ENCODE measurements at places on chromosomes 16 and 17.

DNA sequence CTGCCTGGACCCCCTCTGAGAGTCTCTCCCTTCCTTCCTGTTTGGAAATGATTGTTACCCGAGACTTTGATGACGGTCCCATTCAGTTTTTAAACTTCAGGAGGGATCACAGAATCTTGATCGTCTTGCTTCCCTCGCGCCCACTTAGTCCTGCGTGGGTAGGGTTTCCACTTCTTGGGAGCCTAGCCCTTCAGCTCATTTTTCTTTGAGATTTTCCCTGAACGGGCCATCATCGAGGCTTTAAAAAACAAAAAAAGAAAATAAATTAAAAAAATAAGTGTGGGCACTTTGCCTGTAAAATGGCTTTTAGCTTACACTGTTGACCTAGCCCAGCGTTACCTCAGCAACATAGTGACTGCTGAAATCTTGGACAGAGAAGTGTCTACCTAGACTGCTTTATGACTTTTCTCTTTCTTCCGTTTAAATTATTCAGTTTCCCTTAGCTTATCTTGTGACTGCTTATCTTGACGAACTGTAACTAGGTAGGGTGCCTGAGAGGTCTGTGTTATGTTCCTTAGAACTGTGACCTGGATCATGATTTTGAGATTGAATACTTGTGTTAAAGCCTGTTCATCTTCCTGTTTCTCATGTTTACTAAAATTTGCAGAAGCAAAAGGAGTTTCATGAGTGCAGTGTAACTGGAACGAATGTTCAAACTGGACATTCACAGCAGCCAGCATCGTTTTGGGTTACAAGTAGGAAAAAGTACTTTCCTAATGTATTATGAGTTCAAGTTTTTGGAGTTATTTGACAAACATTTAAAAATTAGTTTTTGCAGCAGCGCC, 874 bp downstream of the WWP2 start:
- no peak for ATAC-seq

GRCh38 chr16:58329135-58329534, 34.3 kb upstream of the PRSS54 start:
- no peak for ATAC-seq

DNA sequence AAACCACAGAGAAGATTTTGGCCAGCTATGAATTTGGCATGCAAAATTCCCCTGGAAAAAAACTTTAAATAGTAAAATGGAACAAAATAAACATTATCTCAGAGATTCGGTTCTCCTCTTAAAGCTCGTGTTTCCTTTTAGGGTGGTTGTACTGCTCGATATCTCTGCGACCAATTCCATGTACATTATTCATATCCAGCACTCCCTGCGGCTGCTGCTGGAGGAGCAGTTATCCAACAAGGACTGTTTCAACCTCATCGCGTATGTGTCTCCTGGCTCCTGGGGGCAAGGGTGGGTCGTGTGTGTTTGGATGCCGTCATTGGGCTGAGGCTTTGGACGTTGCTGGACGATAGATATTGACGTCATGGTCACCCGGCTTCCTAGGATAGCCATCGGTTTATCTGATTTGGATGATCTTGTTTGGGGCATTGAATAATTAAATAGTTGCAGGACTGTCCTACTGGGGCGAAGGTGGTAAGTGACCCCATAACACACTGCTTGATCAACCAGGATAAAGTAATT, 33.8 kb downstream of the VWA3A start:
- ATAC-seq, result no peak

DNA sequence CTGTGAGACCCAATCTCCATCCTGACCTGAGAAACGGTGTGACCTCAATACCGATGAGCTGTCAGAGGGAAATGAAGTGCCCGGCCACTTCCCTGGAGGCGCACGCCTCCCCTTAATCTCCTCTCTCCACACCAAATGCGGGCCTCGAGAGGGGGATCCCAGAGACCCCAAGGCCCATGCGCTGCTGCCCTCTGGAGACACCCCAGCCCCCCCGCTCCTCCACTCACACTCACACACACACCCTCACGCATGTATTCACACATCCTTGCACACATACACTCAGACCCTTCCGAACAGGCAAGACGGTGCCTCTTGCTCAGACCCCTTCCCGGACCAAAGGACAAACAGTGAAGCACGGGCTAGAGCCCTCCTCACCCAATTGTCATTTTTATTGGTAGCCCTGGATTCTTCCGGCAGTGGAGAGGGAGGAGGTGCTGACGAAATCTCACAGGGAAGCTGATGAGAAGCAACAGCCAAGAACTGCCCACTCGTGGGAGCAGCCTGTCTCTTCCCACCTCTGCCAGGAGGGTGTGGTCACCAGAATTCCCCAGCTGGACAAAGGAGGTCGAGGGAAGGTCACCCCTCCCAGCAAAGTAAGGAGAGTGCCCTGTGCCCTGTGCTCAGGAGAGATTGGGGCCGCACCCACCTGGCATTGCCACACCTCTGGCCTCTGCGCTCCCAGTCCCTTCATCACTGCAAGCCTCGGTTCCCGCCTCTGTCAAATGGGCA, 136.0 kb upstream of the TNRC6C start:
- ATAC-seq, result peak; percentile 15

DNA sequence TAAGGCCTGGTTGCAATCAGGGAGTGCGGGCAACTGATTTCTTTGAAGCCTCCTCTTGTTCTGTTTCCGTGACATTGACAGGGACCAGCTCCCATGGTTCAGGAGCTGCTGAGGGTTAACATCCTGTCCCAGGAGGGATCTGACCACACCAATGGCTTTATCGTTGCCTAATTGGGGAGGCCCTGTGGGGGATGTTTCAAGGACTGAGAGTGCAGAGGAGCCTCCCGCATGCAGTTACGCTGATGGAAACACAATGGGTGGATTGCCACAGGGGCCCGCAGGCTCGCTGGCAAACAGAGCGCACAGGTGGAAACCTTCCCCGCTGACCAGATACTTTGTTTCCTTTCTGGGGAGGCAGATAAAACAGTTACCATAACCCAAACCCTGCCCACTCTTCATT, 23.8 kb upstream of the ABCC1 start:
- ATAC-seq, result no peak

DNA sequence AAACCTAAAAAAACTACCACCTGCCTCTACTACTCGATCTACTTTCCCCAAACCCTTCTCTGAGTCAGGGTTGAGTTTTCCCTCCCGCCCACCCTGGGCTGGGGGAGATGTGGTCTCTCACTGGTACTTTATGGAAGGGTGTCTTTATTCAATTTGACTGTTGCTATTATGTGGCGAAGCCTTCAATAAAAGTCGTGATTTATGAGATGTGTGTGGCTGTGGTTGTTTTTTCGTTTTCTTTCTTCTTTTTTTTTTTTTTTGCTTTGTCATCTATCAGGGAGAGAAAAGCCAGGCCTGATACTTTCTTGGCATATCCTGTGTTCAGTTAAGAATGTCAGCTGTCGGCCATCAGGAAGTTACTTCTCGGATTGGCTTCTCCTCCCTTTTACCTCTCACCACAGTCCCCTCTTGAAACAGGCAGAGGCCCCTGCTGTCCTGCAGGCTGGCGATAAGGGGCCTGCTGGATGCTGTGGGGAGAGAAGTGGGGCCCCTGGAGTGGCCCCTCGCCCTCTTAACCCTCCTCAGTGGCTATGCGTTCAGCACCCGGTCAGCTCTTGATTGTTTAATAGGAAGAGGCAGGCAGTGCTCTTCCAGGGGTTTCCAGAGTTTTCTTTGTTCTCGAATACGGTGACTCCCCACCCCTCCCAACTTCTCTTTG, 123.0 kb downstream of the MSI2 start:
- no peak for ATAC-seq

GRCh38 chr16:86214326-86215232, 295.7 kb upstream of the FOXF1 start:
- no peak for ATAC-seq

DNA sequence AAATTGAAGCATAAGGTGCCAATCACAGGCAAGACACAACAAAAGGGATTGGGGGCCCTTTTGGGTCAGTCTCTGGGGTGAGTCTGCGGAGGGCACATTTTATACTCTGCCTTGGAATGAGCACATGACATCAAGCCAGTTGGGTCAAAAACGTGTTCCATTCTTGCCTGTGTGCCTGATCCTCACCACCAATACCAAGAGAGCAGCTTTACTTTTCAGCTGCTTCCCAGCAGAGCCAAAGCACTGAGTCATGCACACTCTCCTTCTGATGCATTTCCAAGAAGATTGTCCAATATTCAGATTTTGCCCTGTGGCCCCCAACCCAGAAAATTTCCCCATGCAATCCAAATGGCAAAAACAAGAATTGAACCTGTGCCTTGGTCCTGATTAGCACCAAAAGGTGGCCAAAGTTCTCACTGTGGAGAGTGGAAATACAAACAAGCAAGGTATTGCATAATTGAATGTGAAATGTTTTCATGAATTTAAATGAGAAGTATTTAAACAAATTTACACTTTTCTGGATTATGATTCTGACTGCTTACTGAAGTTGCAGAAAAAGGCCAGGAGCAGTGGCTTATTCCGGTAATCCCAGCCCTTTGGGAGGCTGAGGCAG, 217.8 kb upstream of the SOX9 start:
- peak; percentile 60 for ATAC-seq

- peak; percentile 0 for ATAC-seq
Observed at GRCh38 chr16:719815-720446, 1.0 kb upstream of the ANTKMT start.

GRCh38 chr16:84184775-84185174, 2.1 kb downstream of the TAF1C start:
- ATAC-seq, result no peak

DNA sequence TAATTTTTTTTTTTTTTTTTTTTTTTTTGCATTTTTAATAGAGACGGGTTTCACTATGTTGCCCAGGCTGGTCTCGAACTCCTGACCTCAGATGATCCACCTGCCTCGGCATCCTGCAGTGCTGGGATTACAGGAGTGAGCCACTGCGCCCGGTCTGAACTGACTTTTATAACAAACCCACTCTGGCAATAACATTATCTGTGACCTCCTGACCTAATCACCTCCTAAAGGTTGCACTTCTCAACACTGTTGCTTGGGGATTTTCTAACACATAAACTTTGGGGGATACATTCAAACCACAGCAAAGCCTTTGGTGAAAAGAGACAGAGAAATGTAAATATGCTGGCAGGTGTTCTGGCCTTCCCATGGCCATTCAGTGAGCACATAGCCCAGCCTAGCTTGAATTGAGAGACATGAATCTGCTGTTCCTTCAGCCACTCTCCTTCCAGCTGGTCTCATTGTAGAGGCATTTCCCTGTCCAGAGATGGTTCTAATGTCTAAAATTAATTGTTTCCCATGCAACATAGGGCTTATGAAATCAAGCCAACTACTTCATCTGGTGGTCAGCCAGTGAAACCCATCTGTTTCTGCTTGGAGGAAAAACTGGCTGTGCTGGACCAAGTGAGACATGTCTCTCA, 28.3 kb downstream of the LYRM1 start:
- no peak for ATAC-seq

DNA sequence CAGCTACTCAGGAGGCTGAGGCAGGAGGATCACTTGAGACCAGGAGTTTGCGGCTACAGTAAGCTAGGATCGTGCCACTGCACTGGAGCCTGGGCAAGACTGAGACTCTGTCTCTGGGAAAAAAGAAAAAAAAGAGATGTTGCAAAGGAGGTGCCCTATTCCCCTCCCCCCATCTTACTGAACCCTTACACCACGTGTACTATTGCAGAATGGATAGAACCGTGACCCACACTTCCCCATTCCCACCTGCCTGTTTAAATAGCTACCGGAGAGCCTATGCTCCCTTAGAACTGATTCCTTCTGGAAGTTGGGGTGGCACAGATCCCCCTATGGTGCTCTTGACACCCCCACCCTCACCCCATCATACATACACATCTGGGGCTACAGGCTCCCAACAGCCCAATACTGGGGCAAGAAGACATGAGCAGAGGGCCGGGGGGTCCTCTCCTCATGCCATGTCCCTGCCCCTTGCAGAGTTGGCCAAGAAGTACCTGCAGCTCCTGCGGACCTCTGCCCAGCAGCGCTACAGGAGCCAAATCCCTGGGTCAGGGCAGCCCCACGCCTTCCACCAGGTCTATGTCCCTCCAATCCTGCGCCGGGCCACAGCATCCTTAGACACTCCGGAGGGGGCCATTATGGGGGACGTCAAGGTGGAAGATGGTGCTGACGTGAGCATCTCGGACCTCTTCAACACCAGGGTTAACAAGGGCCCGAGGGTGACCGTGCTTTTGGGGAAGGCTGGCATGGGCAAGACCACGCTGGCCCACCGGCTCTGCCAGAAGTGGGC, 35.7 kb downstream of the NLRC5 start:
- ATAC-seq, result no peak

DNA sequence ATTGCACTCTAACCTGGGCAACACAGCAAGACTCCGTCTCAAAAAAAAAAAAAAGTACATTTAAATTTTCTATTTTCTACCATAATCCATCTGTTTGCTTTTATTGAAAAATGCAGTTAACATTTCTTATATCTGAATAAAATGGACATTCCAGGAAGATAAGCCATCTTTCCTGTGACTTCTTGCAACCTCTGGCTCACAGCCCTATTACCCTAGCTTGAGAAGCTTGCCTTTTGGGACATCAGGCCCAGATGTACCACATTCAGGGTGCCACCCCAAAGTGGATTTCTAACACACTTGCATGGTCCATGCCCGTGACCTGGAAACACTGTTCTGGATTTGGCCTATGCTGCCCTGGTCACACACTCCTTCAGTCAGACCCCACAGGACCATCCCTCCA, 30.1 kb upstream of the DDX52 start:
- no peak for ATAC-seq

DNA sequence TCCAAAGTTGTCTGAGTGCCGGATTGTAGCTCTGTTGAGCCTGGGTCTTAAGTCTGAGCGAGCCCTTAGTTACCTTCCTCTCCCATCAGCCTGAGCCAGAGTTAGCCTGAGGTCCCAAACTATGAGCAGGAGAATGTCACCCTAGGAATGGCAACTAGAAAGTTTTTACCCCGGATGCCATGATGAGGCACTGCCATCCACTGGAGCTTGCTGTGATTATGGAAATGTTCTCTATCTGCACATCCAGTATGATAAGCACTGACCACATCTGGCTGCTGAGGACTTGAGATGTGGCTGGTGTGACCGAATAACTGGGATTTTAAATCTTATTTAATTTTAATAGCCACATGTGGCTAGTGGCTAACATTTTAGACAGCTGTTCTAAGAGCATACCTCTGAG, 550.0 kb downstream of the CDH13 start:
- ATAC-seq, result no peak

GRCh38 chr16:20517149-20517548, 59.0 kb downstream of the ACSM2B start:
- ATAC-seq, result no peak

GRCh38 chr16:72844225-72844920, 203.6 kb downstream of the ZFHX3 start:
- ATAC-seq, result no peak

DNA sequence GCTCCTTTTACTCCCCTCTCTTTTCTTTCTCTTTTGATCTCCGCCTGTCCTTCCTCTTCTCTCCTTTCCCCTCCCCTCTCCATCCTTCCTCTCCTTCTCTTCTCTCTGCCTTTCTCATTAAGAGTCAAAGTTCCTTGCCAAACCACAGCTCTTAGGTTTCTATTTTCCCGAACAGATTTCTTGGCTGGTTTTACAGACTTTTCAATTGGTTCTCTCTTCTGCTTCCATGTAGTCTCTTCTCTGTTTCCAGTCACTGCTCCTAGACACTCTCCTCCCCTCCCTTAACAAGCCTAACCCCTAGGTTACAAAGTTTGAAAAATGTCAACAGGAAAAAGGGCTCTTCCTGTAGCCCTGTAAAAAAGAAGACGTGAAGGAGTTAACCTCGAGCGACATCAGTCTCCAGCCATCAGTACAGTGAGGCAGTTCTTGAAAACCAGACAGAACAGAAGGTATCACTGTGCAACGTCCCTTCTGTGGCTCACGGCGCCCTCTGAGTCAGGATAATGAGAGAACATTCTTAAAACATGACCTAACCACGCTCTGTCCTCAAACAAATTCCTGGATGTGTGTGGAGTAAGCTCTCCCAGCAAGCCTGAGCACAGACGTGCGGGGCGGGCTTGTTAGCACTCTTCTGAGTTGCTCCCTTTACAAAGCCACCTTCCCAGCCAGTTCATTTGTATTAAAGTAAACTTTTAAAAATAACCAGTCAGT, 11.6 kb upstream of the MARCHF10 start:
- ATAC-seq, result peak; percentile 98
